ENCODE measurements at places on chromosomes 2 and 18.

DNA sequence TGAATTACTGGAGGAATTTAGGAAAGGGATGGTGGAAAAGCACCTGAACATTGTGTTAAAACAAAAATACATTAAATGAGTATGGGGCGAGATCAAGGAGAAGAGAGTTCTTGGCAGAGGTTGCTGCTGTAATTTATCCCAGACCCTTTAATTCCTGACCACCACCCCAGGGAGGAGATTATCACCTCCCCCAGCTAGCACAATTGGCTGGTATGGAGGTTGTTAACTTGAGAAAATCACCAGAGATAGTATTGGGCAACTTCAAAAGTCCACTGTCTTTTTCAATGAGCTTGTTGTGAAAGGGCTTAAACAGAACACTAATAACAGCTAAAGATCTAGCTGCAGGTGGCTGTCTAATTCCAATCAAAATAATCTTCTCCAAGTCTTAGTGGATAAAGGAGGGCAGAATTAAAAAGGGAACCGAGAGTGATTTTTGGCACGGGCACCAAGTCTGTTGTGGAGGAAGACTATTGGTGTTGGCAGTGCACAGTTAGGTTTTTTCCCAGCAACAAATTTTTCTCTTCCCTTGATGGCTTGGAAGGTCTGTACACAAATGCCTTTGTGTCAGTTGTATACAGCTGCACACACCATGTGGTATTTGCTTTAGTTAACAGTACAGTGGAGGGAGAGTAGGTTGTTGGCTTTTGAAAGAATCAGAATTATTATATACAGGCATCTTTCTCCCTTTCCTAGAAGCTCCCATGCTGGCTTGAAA lies 289.5 kb downstream of the SLC4A3 start:
- DNase-seq = no peak

GRCh38 chr2:4937550-4937949 lies 754.6 kb upstream of the SOX11 start:
- DNase-seq = no peak

- no peak for DNase-seq
These were observed 123.3 kb upstream of the ST6GAL2 start for GRCh38 chr2:107009275-107009674.

DNA sequence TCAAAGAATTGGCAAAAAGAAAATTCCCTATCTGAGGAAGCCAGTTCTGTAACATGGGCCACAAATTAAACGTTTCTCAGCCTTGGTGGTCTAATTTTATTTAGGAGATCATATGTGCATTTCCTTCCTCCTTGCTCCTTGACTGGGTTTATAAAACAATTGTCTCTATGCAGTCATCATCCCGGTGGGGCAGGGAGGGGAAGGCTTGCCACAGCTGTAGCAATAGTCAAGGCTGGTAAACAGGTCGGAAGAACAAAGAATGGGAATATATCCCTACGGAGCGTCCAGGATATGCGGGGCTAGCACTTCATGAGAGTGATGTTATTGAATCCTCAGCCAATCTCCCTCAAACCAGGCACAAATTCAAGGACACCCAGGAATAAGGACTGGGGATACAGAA lies 143.8 kb downstream of the RNF152 start:
- DNase-seq = no peak

GRCh38 chr18:80250740-80251364 lies 3.5 kb upstream of the PARD6G start:
- no peak for DNase-seq

DNA sequence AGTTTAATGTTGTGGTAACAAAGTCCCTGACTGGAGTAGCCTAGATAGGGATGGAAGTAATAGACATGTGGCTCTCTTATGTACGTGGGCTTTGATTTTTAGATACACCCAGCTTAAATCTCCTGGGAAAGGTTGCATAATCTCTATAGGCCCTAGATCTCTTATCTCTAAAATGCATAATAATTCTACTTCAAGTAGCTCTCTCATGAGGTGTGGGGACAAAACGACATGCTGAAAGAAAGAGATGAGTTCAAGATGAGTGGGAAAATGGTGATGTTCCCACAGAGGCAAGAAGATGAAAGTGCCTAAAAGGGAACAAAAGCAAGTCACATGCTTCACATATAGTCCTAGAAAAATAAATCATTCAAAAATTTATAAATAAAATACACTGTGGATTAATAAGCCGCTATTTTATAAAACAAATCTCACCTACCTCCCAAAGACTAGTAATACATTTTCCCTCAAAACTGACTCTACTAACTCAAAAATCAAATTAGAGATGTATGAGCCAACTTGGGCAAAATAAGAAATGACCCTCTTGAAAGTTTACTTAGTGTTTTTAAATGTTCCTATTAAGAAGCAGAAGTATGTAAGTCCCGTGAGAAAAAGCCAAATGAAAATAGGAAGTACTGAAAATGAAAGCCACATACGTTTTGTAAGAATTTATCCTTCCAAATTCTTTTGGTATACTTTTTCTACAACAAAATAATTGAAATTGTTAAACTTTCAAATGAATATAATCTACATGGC lies 148.2 kb upstream of the ITGA4 start:
- DNase-seq = no peak

DNA sequence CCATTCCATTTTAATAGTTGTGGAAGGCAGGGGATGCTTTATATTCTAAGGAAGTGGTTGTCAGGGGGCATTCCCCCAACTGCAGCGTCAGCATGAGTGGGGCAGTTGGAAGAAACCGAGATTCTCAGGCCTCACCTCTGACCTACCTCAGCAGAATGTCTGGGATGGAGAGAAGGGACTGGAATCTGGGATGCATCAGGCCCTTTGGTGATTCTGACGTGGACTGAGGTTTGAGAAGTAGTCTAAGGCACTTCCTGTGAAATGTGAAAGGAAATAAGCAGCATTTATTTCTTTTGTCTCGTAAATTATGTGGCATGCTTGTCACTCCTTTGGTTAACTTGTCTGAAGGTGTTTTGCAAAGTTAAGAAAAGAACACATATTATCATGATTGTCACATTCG lies 540.7 kb upstream of the NETO1 start:
- DNase-seq = no peak

GRCh38 chr2:207950761-207951114 lies 74.6 kb downstream of the PLEKHM3 start:
- DNase-seq = no peak

- DNase-seq = no peak
These were observed 291.3 kb downstream of the BCL11A start for GRCh38 chr2:60262178-60262577.

- no peak for DNase-seq
These were observed 190.5 kb upstream of the TWIST2 start for GRCh38 chr2:238657132-238658053.

DNA sequence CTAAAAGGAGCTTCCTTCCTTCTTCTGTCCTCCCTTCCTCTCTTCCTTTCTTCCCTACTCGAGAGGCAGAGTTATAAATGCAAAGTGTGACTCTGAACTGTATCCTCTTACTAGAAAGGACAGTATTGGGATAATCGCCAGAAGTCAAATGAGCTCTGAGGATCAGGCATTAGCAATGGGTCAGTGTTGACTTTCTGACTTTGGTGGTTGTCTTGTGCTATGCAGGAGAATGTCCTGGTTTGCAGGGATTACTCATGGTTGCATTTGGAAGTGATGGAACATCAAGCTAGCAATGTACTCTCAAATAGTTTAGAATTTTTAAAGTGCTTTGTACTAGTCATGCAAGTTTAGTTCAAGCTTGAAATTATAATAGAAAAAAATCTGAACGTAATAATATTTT lies 115.6 kb downstream of the TXNL1 start:
- no peak for DNase-seq

GRCh38 chr2:62287282-62287681 lies 91.4 kb downstream of the B3GNT2 start:
- no peak for DNase-seq

- no peak for DNase-seq
These were observed 1.7 kb upstream of the GATA6 start for GRCh38 chr18:22167471-22168241.

Measured in CD8-positive, alpha-beta T cell (primary cell).